ENCODE measurements at places on chromosomes 4 and X. TPM values are rescaled to one million over a fixed set of nuclear protein-coding genes. Genes with fewer than 3 reads are reported as not detected.

Gene FAM184B
- not detected for total RNA-seq

Gene MID1
- 32.8 TPM for total RNA-seq

Gene PRR32
- not detected for total RNA-seq

Gene BRCC3
- 9.4 TPM for total RNA-seq

Gene NUDT10
- not detected for total RNA-seq

Gene CT45A5
- not detected for total RNA-seq

Gene ANK2
- 9.4 TPM for total RNA-seq

Gene EVC2
- total RNA-seq, result 5.7 TPM

Gene FRG2
- not detected for total RNA-seq

Gene SPANXD
- not detected for total RNA-seq

DNA sequence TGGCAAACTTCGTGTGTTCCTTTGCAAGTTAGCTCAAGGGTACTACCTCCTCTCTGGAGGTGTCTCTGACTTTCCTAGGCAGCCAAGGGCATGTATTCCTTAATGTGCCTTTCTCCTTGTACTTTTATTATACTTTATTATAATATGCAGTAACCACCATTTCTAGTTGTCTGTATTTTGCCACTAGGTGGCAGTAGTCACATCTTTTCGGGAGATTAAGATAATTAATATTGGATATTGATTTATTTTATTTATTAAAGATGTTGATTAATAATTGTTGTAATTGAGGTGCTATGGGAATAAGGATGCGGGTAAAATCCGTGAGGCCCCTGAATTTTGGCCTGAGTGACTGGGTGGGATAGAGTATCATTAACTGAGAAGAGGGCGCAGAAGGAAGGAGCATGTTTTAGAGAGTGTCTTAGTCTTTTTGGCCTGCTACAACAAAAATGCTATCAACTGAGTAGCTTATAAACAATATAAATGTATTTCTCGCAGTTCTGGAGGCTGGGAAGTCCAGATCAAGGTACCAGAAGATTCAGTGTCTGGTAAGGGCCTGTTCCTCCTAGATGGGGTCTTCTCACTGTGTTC lies 153.3 kb downstream of the TMEM164 start:
- H3K27me3 ChIP-seq, result no peaks in the 10 kb centered on the region
- no peak for DNase-seq
- no peaks in the 10 kb centered on the region for H3K4me1 ChIP-seq
- no peaks in the 10 kb centered on the region for H3K36me3 ChIP-seq
- H3K27ac ChIP-seq, result no peak overlapping the region

DNA sequence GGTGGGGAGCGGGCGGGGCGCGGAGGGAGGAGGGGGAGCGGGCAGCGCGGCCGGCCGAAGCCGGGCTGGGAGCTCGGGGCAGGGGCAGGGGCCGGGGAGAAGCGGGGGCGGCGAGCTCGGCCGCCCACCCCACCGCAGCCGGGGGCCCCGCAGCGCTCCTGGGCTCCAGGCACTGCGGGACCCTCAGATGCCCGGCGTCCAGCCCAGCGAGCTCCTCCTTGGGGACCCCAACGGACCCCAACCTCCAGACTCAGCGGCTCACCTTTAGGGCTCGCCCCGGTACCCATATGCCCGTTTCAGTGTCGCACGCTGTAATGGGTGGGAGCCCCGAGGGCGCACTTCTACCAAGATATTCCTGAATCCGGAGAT lies 357 bp upstream of the ADGRG2 start:
- H3K27ac ChIP-seq, result no peak overlapping the region
- H3K4me3 ChIP-seq, result peak overlapping the region; percentile 72
- no peaks in the 10 kb centered on the region for H3K27me3 ChIP-seq
- H3K4me1 ChIP-seq, result no peaks in the 10 kb centered on the region
- H3K36me3 ChIP-seq, result no peaks in the 10 kb centered on the region

- H3K27me3 ChIP-seq, result peaks cover 14% of the 10 kb centered on the region
- H3K4me3 ChIP-seq, result peak overlapping the region; percentile 58
- DNase-seq, result no peak
- peaks cover 23% of the 10 kb centered on the region for H3K4me1 ChIP-seq
Observed at GRCh38 chr4:185019456-185020292, 1.4 kb downstream of the HELT start.

DNA sequence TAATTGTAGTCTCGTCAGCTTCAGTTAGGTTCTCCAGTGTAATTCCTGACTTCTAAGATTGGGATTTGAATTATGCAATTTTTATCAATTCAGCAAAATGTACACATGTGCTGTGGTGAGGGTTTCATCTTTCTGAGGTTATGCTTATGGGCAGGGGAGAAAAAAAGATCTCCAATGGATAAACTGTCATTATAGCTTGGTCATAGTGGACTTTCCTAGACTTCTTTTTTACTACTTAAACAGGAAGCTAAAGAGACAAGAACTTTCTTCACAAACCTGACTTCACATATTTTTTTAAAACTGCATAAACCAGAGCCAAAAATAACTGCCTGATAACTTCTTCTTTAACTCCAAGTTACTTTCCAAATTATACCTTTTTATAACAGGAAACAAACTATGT lies 21.7 kb upstream of the SPP1 start:
- no peak overlapping the region for H3K4me3 ChIP-seq
- H3K27ac ChIP-seq, result no peak overlapping the region
- H3K36me3 ChIP-seq, result no peaks in the 10 kb centered on the region
- no peak for DNase-seq
- H3K27me3 ChIP-seq, result no peaks in the 10 kb centered on the region
- H3K4me1 ChIP-seq, result no peaks in the 10 kb centered on the region

DNA sequence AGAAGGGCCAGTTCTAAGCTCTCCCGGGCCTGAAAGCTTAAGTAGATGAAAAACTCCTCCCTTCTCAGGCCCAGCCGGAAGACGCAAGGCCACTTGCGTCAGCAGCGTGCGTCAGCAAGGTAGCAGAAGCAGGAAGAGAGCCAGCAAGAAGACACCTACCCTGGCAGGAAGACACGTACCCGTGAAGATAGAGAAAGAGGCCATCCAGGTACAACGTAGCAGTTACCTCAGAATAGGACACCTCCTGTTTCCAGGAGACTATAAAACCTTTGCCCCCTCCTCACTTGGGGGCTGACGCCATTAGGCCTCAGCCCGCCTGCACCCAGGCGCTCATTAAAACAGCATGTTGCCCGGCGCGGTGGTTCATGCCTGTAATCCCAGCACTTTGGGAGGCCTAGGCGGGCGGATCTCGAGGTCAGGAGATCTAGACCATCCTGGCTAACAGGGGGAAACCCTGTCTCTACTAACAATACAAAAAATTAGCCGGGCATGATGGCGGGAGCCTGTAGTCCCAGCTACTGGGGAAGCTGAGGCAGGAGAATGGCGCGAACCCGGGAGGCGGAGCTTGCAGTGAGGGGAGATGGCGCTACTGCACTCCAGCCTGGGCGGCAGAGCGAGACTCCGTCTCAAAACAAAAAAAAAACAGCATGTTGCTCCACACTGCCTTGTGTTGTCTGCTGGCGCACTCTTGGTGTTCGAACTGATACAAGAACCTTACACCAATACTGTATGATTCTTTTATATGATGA lies 242.7 kb upstream of the NWD2 start:
- H3K27ac ChIP-seq, result no peak overlapping the region
- no peak for DNase-seq
- H3K4me3 ChIP-seq, result no peak overlapping the region
- H3K27me3 ChIP-seq, result no peaks in the 10 kb centered on the region
- H3K36me3 ChIP-seq, result no peaks in the 10 kb centered on the region
- H3K4me1 ChIP-seq, result no peaks in the 10 kb centered on the region

GRCh38 chr4:101232074-101232776 lies 115.1 kb downstream of the PPP3CA start:
- H3K27ac ChIP-seq, result no peak overlapping the region
- no peak overlapping the region for H3K4me3 ChIP-seq
- H3K27me3 ChIP-seq, result no peaks in the 10 kb centered on the region
- no peaks in the 10 kb centered on the region for H3K36me3 ChIP-seq
- DNase-seq, result peak; percentile 10
- peaks cover 8% of the 10 kb centered on the region for H3K4me1 ChIP-seq

DNA sequence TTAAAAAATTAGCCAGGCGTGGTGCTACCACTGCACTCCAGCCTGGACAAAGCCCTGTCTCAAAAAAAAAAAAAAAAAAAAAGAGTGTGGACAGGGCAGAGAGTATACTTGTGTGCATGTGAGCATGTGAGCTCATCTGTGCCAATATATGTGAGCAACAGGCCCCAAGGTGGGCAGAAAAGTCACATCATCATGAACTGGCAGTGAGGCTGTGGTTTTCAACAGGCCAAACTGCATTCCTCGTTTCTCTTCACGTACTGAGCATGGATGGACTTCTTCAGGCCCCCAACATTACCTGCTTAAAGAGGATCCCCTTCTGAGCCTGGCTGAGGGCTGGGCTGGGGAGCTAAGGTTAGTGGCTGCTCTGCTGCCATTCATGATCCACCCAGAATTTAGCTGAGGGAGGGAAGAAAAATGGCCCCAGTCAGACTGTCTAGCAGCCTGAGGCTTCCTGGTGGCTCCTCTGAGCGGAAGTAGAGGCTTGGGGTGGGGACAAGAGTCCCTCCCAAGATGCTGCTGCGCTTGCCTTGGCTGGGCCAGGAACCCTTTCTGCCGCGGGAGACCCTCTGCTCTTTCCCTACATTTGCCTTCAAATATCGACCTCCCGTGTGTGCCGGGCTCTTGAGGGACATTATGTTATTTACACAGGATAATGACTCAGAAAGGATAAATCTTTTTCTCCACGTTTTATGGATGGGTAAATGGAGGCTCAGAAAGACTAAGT lies 55.0 kb downstream of the DIPK2B start:
- H3K27me3 ChIP-seq, result no peaks in the 10 kb centered on the region
- no peak for DNase-seq
- no peaks in the 10 kb centered on the region for H3K4me1 ChIP-seq
- no peaks in the 10 kb centered on the region for H3K36me3 ChIP-seq
- H3K4me3 ChIP-seq, result no peak overlapping the region

- no peaks in the 10 kb centered on the region for H3K27me3 ChIP-seq
- H3K36me3 ChIP-seq, result no peaks in the 10 kb centered on the region
- H3K4me1 ChIP-seq, result peaks cover 10% of the 10 kb centered on the region
- peak; percentile 70 for DNase-seq
- no peak overlapping the region for H3K4me3 ChIP-seq
Observed at GRCh38 chrX:13433298-13433605, 113.4 kb upstream of the ATXN3L start.

DNA sequence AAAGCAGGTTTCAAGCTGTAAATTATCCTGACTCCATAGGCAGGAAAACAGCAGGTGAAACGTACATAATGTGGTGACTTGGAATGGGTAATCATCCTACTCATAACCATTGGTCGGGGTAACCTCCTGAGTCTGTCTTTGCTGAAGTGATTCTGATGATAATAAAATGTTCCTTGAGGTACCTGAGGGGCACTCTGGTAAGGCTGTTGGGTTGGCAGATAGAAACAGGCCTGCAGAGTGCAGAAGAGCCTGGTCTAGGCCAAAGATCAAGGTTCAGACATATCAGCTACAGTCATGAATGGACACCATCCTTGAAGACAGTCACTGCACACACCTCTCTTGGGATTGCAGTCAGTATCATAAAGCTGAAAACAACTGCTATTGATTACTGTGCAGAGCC lies 174.7 kb upstream of the RPL34 start:
- H3K36me3 ChIP-seq, result no peaks in the 10 kb centered on the region
- no peak overlapping the region for H3K27ac ChIP-seq
- no peaks in the 10 kb centered on the region for H3K4me1 ChIP-seq

DNA sequence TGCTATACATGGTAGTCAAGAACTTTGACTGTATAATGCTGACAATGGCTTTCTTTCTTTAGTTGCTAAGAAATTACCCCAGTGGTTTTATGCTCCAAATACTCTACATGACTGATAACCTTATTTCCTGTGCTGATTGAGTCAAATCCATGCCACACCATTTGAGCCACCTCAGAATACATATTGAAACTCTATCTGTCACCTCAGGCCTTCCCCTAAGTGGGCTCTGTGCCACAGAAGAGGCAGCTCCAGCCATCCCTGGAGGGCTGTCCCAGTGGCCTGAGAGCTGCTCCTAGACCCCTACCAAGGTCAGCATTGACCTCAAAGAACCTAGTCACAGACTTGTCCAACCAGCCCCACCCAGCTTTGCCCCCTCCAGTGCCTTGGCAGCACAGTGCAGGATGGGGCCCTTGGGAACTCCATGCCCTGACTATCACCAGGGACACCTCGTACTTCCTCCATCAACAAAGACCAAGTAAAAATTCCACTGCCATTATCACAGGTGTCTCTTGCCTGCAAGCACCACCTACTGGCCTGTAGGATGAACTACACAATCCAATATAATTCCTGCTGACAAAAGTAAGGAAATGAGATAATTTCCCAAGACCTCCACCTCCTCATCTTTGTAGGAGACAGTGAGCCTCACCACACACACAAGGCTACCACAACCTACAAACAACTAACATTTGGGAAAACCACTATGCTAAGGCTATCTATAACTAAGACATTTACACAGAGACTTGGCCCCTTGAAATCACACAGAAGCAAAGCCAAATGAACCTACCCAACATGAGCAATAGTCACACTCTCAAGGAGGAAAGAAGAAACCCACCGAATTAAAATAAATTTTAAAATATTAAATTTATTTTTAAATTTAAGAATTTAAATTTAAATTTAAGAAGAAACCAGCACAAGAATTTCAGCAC lies 239.9 kb downstream of the NKX6-1 start:
- no peak overlapping the region for H3K27ac ChIP-seq
- no peak overlapping the region for H3K4me3 ChIP-seq
- DNase-seq, result no peak
- no peaks in the 10 kb centered on the region for H3K4me1 ChIP-seq

DNA sequence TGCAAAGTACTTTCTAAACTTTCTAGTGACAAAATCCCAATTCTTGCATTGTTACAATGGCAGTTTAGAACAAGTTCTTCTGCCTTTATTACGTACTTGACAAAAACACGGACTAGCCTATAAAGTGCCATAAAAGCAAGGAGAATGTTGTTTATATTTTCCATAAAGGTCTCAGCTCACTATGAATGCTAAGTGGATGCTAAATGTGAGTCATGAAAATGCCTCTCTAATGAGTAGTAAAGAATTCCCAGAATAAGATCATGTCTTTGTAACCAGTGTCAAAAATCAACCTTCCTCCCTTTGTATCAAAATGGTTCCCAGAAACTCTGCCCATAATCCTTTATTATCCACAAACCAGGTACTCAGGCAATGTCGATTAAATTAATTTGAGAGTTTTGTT lies 539.8 kb upstream of the SLIT2 start:
- no peak for DNase-seq
- no peak overlapping the region for H3K4me3 ChIP-seq
- H3K36me3 ChIP-seq, result no peaks in the 10 kb centered on the region

DNA sequence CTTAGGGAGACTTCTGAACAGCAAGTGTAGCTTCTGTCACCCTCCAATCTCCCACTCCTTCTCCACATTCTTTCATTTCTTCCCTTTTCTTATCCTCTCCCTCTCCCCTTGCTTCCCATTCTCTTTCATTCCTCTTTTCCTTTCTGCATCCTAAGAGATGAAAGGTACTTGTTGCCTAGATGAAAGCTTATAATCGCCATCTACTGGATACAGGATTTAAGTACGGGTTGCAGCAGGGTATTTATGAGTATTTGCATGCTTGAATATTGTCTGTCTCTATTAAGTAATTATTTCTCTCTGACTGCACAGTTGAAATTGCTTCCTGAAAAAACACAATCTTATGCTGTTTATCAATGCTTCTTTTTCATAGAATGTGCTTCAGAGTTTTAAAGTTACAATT lies 174.0 kb upstream of the TENT5D start:
- H3K27me3 ChIP-seq, result no peaks in the 10 kb centered on the region
- no peak for DNase-seq
- no peaks in the 10 kb centered on the region for H3K36me3 ChIP-seq
- no peaks in the 10 kb centered on the region for H3K4me1 ChIP-seq
- no peak overlapping the region for H3K4me3 ChIP-seq

All from ascending aorta (tissue), 2 donors.